ENCODE measurements at places on chromosomes 2 and 18. TPM values are rescaled to one million over a fixed set of nuclear protein-coding genes. Genes with fewer than 3 reads are reported as not detected.

DNA sequence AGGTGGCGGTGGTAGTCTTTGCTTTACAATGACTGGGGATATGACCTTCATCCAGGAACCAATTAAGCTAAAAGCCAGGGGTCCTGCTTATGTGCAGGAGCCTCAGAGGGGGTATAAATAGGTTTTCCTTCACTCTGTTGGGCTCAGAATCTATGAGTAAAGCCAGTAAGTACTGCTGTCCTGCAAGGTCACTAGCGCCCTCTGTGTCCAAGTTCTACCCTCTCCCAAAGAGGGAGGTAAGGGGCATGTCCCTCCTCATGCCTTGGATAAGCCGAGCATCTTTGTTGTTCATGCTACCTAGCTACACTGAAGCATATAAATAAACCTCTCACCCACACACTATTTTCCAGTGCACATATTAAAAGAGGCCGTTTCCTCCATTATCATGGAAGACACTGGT, 79.4 kb downstream of the SPRED2 start:
- no peaks in the 10 kb centered on the region for H3K36me3 ChIP-seq
- no peaks in the 10 kb centered on the region for H3K27me3 ChIP-seq
- H3K4me3 ChIP-seq = no peak overlapping the region

- H3K27ac ChIP-seq = no peak overlapping the region
- no peak for DNase-seq
- H3K4me1 ChIP-seq = peaks cover 4% of the 10 kb centered on the region
- no peaks in the 10 kb centered on the region for H3K36me3 ChIP-seq
- no peak overlapping the region for H3K4me3 ChIP-seq
Measured at GRCh38 chr2:128308284-128308731, 10.4 kb downstream of the HS6ST1 start.

DNA sequence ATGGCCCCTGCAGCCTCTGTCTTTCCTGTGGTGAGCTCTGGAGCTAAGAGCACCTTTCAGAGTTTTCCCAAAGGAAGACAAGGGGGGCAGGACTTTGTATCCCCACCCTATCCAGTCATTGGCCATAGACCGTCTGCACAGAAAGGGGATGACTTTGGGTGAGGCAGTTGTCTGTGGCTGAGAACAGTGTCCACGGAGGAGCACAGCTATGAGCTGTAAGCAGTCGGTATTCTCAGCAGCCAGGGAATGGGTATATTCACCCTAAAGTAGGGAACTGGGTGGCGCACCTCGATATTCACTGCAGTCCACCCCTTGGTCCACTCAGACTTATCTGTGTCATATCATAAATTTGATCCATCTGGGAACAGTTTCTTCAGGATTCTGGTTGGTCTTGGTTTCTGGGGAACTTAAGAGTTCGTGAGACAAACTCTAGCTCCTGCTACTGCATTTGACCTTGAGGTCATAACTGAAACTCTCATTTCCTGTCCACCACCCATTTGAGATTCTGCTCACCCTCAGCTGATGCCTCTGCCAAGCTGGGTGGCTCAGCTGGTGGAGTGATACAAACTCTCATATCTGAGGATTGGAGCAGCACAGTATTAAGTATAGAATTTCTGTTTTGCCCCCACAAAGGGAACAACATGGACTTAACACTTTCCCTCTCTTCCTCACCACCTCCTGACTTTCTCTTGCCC, 45.2 kb upstream of the SCG2 start:
- DNase-seq = no peak
- H3K4me1 ChIP-seq = no peaks in the 10 kb centered on the region
- H3K4me3 ChIP-seq = no peak overlapping the region

DNA sequence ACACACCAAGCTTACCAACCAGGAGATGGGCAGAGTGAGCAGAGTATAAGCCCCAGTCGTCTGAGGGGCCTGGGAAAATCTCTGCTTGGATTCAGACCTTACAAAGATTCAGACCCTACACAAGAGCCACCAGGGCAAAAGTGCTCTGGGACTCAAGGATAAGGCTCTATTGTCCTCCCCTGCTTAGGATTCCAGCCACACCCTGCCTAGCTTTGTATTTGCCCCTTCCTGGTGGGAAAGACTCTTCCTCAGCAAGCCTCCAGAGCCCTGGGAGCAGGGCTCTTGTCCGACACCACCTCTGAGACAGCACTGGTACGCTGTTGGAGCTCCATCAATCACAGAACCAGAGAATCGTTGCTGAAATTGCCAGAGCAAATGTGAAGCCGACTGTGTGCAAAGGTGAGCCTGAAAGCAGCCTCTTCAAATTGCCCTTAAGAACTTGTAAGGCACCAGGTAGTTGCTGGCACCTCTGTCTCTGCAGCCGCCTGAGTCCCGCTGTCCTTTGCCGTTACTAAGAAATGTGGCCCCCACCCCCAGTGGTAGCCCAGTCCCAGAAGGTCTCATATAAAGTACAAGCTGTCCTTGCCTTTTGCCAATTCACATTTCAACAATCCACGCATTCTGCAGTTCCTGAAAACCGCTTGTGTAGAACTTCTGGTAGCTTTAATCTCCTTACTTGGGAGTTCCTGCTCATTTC, 148.7 kb downstream of the CTIF start:
- DNase-seq = no peak
- H3K27ac ChIP-seq = no peak overlapping the region
- no peak overlapping the region for H3K4me3 ChIP-seq
- no peaks in the 10 kb centered on the region for H3K36me3 ChIP-seq
- no peaks in the 10 kb centered on the region for H3K27me3 ChIP-seq
- H3K4me1 ChIP-seq = no peaks in the 10 kb centered on the region

- no peaks in the 10 kb centered on the region for H3K4me1 ChIP-seq
Measured at GRCh38 chr2:121095257-121096080, 189.5 kb downstream of the TFCP2L1 start.

DNA sequence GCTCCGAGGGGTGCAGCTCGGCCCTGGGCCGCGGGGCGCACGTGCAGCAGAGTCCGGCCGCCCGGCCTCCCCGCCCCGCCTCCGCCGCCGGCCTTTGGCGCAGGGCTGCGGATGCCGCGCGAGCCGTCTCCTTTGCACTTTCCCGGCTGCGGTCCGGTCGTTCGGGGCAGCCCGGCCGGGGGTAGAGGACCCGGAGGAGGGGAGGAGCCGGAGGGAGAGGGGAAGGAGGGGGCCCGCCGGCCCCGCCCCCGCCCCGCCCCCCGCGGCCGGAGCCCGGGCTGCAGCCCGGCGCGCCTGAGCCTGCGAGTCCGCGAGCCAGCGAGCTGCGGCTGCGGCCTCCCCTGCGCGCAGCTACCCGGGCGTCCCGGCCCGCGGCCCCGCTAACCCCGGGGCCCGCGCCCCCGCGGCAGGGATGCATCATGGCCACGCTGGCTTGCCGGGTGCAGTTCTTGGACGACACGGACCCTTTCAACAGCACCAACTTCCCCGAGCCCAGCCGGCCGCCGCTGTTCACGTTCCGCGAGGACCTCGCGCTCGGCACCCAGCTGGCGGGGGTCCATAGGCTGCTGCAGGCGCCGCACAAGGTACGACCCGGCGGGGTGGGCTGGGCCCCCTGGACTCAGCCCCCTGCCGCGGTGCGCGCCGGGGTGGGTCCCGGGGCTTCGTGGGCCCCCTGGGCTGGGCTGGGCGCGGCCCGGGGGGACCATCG, at the start of gene FHOD3:
Gene FHOD3, plus strand, starts transcription at position 297 of the 709 bp plus-strand sequence. Its CDS starts 123 bp downstream, at position 420.
- H3K27ac ChIP-seq = no peak within 1 kb of the TSS
- no peaks in the 10 kb centered on the region for H3K36me3 ChIP-seq
- H3K4me1 ChIP-seq = peaks cover 10% of the 10 kb centered on the region
- peak within 1 kb of the TSS; percentile 28 for H3K4me3 ChIP-seq

GRCh38 chr18:46224181-46224775, 120.1 kb downstream of the HAUS1 start:
- no peak overlapping the region for H3K27ac ChIP-seq
- no peaks in the 10 kb centered on the region for H3K36me3 ChIP-seq
- peak; percentile 14 for DNase-seq

GRCh38 chr2:145157036-145157675, 637.2 kb upstream of the ZEB2 start:
- no peak overlapping the region for H3K4me3 ChIP-seq
- H3K36me3 ChIP-seq = no peaks in the 10 kb centered on the region
- no peaks in the 10 kb centered on the region for H3K4me1 ChIP-seq
- H3K27ac ChIP-seq = no peak overlapping the region

GRCh38 chr2:168216351-168217005, 30.9 kb downstream of the STK39 start:
- peaks cover 34% of the 10 kb centered on the region for H3K4me1 ChIP-seq
- DNase-seq = peak; percentile 6
- H3K27me3 ChIP-seq = no peaks in the 10 kb centered on the region
- H3K27ac ChIP-seq = no peak overlapping the region
- H3K4me3 ChIP-seq = no peak overlapping the region

GRCh38 chr2:38187541-38188011, 111.6 kb upstream of the CYP1B1 start:
- no peaks in the 10 kb centered on the region for H3K36me3 ChIP-seq
- H3K27me3 ChIP-seq = no peaks in the 10 kb centered on the region
- DNase-seq = peak; percentile 29
- H3K27ac ChIP-seq = no peak overlapping the region

GRCh38 chr2:113370478-113371091, 66.9 kb upstream of the ZNG1B start:
- H3K36me3 ChIP-seq = no peaks in the 10 kb centered on the region
- H3K4me3 ChIP-seq = no peak overlapping the region
- DNase-seq = peak; percentile 61
- no peaks in the 10 kb centered on the region for H3K4me1 ChIP-seq
- H3K27me3 ChIP-seq = no peaks in the 10 kb centered on the region

DNA sequence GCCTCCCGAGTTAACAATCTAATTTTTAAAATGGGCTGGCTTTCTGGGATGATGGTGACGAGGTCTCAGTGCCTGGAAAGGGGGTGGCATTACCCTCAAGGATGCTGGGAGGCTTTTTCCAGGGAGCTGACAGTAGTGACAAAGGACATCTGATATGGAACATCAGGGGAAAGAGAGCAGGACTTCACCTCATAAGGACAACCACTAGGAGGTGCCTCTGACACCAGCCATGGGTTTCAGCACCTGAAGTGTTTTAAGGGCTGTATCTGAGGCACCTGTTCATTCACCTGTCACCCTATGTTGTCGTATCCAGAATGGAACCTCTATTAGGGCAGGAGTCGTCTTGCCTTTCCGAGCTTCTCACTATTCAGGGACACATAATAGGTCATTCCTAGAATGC, 10.8 kb downstream of the IL36B start:
- no peak for DNase-seq
- peaks cover 3% of the 10 kb centered on the region for H3K27me3 ChIP-seq
- no peak overlapping the region for H3K4me3 ChIP-seq
- no peak overlapping the region for H3K27ac ChIP-seq
- no peaks in the 10 kb centered on the region for H3K4me1 ChIP-seq
- no peaks in the 10 kb centered on the region for H3K36me3 ChIP-seq

DNA sequence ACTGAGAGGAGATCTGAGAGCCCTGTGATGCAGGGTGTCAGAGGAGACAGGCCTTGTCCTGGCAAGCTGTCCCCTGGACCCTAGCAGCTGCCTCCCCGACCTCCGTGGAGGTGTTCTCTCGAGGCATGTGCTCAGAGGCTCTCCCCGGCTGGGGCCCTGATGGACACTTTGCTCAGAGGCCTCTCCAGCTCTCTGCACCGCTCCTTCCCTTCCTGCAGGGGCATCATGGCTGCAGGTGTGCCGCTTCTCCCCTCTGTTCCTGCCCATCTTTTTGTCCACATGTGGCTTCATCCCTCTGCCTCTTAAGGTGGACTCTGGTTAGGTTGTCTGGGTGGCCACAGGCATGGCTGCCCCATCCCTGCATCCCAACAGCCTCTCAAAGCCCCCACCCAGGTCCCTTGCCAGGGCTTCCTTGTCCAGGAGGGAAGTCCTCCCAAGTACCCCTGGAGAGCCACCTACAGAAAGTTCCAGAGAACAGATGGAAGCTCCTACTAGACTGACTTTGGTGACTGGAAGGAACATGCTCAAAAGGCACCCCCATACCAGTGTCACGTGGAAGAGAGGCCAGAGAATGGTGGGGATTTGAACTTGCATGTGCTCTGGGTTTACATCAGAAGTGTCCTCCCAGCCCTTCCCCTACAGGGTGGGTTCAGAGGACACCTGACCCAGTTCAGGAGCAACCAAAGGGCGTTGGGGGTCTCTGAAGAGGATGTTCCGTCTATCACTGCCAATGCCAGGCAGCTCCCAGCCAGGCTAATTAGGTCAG, 120.4 kb downstream of the KLHL29 start:
- H3K27me3 ChIP-seq = no peaks in the 10 kb centered on the region
- no peak overlapping the region for H3K4me3 ChIP-seq
- H3K27ac ChIP-seq = no peak overlapping the region
- no peaks in the 10 kb centered on the region for H3K4me1 ChIP-seq
- DNase-seq = no peak

DNA sequence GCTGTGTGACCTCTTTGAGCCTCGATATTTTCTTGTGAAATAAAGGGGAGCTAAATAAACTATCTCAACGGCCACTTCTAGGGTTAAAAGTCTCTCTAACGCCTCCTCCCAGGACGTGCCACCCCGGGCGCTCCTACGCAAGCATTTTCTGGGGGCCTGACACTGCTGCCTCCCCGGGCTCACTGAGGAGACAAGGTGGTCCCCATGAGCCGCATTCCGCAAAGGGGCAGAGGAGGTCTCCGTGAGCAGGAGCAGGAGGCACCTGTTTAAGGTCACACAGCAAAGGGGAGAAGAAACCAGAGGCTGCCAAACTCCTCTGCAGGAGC, 913 bp upstream of the WNT10A start:
- no peaks in the 10 kb centered on the region for H3K4me1 ChIP-seq
- H3K36me3 ChIP-seq = no peaks in the 10 kb centered on the region
- H3K4me3 ChIP-seq = no peak overlapping the region
- peaks cover 74% of the 10 kb centered on the region for H3K27me3 ChIP-seq
- no peak overlapping the region for H3K27ac ChIP-seq

GRCh38 chr2:26590980-26591618, 50.1 kb downstream of the CIB4 start:
- no peak for DNase-seq
- peaks cover 22% of the 10 kb centered on the region for H3K27me3 ChIP-seq
- peaks cover 1% of the 10 kb centered on the region for H3K4me1 ChIP-seq
- no peak overlapping the region for H3K27ac ChIP-seq
- H3K36me3 ChIP-seq = no peaks in the 10 kb centered on the region

Gene FAM237A
- not detected for polyA plus RNA-seq

Gene ALPP
- not detected for polyA plus RNA-seq

Gene TDRD15
- not detected for polyA plus RNA-seq

Gene DPP10
- polyA plus RNA-seq = not detected

Gene LYPD6B
- not detected for polyA plus RNA-seq

Gene NGEF
- 0.13 TPM for polyA plus RNA-seq

Gene ZAP70
- 0.10 TPM for polyA plus RNA-seq

Gene FEV
- polyA plus RNA-seq = not detected

Gene HIBCH
- polyA plus RNA-seq = 6.4 TPM

All from endothelial cell of umbilical vein (primary cell).